Activated CD8-positive, alpha-beta T cell treated with anti-CD3 and anti-CD28 coated beads, Interleukin-2, amount 10 ng/mL, durations not matched to agents 7 days and 5 days (primary cell): ENCODE measurements at places on chromosomes 11 and 22.

- no peak for DNase-seq
These were observed 50.3 kb downstream of the TEAD1 start for GRCh38 chr11:12724301-12725054.

DNA sequence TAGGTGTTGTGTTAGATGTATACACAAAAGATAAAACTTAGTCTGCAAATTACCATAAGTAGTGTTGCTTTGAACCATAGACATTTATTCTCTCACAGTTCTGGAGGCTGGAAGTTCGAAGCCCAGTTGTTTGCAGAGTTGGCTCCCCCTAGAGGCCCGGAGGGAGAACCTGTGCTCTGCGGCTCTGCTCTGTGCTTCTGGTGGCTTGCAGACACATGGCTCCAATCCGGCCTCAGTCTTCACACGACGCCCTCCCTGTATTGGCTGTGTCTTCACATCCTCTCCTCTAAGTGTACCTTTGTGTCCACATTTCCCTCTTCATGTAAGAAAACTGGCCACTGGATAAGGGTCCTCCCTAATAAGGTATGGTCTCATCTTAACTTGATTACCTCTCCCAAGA is 128.4 kb downstream of the OPCML start:
- no peak for DNase-seq

- DNase-seq: no peak
These were observed 188.5 kb upstream of the E2F8 start for GRCh38 chr11:19429108-19429760.

GRCh38 chr11:113105592-113105991 is 144.4 kb downstream of the NCAM1 start:
- DNase-seq: no peak

DNA sequence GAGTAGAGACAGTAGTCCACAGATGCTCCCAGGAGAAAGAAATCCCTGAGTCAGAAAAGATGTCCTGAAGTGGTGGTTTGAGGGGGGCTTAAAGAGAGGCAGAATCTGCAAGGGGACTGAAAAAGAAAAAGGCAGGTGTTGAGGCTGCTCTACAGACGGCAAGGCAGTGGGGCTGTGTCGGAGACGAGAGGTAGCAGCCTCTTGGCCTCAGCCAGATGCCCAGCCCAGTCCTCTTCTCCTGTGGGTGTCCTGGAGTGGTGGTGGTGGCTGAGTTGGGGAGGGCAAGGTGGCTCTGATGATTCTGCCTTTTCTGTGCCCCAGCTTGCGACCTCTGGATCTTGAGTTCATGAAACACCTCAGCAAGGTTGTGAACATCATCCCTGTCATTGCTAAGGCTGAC is 9.3 kb upstream of the WBP2NL start:
- DNase-seq: no peak

GRCh38 chr22:44042249-44043218 is 18.4 kb downstream of the PARVB start:
- no peak for DNase-seq

DNA sequence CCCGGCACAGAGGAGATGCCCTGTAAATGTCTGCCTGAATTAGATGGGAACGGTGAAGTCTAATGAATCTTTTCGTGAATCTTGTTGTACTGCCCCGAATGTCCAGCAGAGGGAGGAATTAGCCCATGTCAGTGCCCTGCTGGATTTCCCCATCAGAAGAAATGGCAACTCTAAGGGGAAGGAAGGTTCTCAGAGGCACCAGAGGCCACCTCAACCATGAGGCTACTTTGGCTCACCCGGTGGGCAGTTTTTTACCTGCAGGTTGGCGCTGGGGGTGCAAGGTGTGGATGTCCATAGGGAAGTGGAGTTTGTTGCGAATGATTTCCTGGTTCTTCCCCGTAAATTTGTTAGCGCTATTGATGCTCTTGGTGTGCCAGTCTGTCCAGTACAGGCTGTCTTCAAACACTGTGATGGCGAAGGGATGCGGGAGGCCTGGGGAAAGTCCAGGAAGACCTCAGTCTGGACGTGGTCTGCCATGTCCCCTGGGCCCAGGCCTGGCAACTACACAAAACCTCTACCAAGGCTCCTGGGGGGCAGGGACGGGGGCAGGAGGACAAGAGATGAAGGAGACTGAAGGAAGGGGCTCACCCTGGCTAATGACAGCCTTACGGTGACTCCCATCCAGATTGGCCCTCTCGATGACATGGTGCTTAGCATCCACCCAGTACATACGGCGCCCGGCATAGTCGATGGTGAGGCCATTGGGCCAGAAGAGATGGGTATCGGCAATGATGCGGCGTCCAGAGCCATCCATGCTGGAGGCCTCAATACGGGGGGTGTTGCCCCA is 28.5 kb downstream of the LRP4 start:
- peak; percentile 84 for DNase-seq

DNA sequence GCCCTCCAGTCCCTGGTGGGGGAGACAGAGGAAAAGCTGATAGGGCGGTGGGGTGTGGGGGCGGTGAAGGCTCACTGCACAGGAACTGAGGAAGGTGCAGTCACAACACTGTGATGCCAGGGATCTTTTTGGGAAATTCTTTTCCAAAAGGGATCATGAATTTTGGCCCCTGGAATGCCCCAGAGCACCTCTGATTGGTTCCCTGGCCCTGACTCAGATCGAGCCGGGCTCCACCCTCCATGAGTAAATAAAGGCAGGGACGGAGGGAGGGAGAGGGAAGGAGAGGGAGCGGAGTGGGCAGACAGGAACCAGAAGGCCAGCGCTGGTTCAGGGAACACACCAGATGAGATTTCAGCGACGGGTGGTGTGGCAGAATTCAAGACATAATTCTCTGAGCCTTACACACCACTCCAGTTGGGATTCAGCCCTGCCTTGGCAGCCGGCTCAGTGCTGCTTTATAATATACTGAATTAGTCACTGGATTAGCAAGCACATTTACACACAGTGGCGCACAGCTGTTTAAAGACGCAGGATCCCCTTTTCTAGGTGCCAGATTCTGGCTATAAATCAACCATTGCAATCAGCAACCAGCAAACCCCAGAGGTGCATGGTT is 80.3 kb downstream of the ETS1 start:
- no peak for DNase-seq

- no peak for DNase-seq
These were observed 11.1 kb downstream of the OR5B3 start for GRCh38 chr11:58395581-58395980.

DNA sequence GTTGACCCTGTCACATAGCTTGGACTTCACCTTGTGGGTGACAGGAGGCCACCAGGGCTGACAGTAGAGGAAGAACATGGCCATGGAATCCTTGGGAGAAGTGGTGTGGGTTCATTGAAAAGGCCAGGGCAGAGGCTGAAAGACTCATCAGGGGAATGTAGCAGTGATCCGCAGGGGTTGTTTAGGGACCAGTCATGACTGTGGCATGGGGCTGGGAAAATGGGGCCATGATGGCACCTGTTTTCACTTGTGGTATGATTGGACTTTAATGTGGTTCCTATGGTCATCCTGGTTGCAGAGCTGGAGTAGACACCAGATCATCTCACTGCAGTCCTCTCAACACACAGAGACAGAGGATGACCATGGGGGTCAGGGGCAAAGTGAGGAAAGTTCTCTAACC is 66.7 kb upstream of the MYEOV start:
- no peak for DNase-seq

GRCh38 chr11:129767827-129768226 is 47.8 kb upstream of the TMEM45B start:
- no peak for DNase-seq

DNA sequence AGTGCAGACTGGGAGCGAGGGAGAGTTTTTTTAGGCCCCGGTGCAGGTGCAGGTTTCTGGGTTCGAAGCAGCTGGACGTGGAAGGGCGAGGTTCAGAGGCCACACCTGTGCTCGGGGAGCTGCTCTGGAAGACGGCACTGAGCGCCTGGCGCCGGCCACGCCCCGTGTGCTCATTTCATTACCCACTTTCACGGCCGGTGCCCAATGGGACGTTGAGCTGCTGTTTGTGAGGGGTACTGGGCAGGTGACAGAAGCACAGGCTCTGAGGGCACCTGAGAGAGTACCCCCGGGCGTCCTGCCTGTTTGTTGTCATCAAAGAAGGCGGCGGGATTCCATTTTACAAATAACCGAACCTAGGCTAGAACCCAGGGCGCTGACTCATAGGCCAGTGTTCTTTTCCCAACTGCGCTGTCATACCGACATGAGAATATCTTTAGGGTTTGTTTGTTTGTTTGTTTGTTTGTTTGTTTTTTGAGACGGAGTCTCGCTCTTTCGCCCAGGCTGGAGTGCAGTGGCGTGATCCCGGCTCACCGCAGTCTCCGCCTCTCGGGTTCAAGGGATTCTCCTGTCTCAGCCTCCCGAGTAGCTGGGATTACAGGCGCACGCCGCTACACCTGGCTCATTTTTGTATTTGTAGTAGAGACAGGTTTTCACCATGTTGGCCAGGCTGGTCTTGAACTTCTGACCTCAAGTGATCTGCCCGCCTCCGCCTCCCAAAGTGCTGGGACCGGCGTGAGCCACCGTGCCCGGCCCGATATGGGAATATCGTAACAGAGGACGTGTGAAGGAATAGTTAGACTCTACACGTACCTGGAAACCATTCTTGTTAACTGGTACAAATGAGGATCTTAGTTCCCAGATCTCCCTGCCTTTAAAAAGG is 16.6 kb upstream of the SPTBN2 start:
- DNase-seq: peak; percentile 53

GRCh38 chr22:37639771-37640590 is 512 bp downstream of the SH3BP1 start:
- peak; percentile 49 for DNase-seq

DNA sequence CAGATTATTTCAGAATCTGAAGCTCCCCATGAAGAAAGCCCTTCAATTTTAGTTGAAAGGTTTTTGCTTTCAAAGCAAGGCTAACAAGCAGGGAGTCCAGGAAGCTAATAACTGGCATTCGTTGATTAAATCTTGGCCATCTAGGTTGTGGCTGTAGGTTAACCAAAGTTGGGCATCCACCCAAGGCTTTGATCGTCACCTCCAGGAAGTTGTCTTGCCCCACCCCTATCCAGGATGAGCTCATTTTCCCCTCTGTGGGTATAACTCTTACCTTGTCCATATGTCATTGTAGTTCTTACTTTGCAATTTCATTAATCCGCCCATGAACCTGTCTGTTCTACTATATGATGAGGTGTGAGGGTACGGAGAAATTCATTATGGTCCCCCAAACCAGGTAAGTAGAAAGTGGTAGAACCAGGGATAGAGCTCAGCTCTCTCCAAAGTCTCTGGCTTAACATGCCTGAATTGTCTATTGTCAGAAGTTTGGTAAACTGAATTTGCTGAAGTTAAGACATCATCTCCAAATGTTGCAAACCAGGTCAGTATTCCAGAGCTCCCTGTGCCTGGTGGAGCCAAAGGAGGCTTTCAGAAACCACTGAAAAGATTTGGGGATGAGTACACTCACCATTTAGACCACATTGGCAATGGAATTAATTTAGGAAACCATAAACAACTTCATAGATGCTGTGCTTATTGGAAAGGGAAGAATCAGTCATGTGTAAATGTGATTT is 97.1 kb downstream of the CD44 start:
- peak; percentile 84 for DNase-seq

GRCh38 chr11:57269571-57270021 is 32.5 kb upstream of the APLNR start:
- DNase-seq: no peak

DNA sequence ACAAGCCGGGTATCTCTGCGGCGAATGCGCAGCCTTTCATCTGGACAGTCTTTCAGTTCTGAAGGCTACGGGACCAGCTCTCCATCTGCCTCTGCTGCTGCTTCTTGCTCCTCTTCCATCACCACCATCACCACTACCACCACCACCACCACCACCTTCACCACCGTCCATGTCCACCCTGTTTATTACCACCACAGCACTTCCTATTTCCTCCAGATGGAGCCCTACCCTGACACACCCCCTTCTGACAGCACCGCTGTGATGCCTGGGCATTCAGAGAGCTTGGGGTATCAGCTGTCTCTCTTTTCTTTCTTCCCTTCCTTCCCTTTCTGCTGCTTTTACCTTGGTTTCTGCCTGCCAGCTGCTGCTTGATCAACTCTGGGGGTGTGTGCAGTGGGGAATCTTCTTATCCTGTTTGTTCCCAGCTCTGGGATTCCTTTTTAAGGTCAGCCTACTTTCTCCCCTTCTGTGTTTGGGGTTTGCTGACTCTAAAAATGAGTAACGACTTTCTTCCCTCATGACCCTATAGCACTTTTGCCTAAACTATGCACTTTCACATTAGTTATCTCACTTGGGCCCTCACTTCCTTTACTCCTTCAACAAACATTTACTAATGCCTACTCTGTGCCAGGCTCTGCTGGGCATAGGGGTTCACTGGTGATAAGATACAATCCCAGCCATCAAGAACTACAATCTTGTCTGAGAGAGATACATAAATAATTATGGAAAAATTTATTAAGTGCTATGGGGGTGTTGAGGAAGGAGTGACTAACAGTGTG is 7.8 kb upstream of the RRM1 start:
- peak; percentile 30 for DNase-seq

DNA sequence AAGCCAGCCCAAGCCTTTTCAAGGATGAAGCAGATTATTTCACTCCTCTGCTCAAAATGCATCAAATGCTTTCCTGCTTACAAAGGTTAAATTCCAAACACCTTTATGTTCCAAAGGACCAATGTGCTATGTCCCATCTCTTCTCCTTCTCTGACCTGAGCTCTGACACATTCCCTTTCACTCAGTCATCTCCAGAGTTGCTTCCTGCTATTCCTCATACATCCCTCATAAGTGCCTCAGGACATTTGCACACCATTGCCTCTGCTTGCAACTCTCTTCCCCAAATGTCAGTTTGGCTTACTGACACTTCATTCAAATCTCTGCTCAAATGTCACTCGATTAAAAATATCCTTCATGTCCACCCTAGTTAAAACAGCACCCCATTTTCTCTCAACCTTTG is 53.3 kb upstream of the BMAL1 start:
- no peak for DNase-seq

GRCh38 chr11:118841469-118842242 is 42.0 kb upstream of the CXCR5 start:
- DNase-seq: peak; percentile 38

DNA sequence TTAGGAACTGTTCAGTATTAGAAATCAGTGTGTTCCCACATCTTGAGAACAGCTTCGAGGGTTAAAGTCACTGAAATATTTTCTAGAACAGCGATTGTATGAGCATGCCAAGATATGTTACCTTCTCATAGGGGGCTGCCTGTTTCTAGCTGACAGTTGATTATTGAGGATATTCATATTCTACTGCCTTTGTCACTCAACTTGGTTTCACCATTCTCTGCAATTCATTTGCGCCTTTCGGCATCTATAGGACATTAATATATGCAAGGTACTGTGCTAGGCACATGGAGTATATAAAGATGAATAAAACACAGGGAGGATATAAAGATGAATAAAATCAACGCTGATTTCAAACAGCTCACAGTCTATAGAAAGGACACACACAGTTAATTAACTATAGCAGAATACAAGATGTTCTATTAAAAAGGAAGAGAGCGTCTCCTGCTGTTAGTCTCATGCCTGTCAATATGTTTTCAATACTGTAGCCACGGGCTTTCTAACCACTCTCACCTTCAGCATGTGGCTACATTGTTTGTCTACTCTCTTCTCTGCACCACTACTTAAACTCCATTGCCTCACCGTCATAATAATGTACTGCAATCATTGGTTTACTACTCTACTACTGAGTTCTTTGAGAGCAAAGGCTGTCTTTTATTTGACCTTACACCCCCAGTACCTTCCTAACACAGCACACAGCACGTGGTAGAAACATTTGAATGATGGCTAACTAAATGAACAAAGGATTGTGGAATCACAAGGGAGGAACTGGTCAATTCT is 81.9 kb downstream of the RAB30 start:
- no peak for DNase-seq

GRCh38 chr11:82174610-82175009 is 559.1 kb downstream of the FAM181B start:
- DNase-seq: no peak
